ENCODE measurements at places on chromosomes 16 and 17.

DNA sequence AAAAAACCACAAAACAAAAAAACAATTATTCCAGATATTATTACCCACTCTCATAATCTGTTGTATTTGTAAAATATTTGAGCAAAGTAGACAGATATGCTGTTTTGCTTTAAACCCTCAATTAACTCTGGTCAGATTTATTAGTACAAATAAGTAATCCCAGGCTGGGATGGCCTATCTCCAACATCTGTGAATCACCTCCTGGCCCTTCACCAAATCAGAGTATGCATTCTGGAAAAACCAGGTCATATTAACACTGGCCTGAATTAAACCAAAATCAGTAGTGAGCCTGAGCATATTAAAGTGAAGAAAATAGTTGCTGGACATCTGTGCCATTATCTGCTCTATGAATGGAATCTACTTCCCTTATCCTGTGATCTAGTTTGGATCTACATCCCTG is 41.0 kb downstream of the STAT3 start:
- peak; percentile 88 for DNase-seq

DNA sequence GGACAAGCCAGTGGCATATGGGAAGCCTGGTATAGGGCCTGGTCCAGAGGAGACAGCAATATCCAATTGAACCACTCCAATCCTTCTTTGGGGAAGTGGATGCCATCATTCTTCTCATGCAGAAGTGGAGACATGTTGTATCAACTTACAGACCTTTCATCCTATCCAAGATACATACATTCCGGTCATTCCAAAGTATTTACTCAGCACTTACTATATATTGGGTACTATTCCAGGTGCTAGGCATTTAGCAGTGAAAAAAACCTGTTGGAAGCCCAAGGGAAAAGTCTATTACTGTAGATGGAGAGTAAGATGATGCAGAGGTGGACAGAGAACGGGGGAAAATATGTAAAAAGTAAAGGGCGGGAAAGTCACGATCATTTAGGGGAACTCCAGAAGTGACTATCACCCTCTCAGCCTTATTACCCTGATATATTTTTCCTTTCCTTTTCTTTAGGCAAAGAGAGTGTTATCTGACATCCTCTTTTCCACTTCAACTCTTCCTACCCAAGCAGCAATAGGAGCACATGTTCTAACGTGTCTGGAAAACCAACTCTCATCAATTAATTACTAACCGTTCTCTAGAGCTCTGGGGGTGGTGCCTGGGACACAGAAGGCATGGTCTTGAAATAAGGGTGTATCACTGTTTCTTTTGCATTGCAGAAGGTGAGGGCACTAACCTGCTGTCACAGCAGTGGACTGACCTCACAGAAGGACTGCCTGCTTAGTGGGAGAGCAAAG is 210.1 kb upstream of the MAF start:
- no peak for DNase-seq

DNA sequence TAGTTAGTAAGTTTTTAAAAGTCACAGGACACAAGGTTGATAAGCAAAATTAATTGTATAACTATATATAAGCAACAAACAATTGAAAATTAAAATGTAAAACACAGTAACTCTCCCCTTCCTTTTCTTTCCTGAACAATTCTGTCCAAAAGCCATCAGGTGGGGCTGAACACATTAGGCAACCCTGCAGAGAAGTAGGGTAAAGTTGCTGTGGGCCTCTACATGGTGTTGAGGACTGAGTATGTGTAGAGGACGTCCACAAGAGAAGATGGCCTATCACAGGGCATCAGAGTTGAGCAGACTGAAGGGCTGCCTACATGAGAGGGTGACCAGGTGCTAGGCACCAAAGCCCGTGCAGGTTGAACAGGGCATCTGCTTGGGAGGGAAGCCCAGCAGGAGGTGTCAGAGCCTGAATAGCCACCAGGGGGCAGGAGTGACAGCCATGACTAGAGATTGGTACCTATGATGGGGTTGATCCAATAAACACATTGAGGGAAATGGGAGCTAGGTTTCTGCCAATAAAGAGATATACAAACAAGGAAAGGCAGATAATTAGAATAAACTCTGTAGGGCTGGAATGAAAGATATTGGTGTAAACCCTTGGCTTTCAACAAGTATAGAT is 415.1 kb downstream of the NPIPA8 start:
- no peak for DNase-seq

DNA sequence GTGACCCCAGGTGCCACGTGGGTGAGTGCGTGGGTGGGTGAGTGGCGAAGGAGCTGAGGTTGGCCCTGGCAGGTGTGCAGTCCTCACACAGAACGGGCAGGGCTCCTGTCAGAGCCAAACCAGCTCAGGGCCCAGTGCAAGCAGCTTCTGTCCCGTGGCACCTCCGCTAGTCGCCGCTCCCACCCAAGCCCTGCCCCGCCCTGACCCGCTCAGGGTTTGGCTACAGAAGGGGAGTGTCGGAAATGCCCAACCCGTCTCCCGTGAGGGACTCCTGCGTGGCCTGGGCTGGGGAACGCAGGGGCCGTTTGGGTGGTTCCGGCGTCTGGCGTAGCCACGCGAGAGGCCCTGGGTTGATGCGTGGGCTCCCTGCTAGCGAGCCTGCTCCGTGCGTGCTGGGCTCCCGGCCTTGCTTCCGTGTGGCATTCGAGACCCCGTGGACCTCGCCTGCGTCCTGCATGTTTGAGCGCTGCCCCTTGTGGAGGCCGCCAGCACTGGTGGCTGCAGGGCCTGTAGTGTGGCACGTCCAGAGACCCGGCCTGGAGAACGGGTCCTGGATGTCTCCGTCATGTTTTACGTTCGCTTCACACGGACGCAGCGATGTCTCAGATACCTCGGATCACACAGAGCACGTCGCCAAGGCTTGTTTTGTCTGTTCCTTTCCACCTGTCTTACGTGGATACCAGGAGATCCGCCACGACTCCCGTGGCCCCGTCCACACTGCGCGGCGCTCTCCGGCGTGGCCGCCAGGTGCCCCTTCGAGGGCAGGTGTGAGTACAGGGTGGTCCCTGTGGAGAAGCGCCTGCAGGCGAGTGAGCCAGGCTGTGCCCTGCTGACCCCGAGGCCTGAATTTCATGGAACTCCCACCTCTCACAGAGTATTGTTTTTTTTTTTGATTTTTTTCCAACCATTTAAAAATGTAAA is 10.2 kb downstream of the CAPN15 start:
- no peak for DNase-seq

DNA sequence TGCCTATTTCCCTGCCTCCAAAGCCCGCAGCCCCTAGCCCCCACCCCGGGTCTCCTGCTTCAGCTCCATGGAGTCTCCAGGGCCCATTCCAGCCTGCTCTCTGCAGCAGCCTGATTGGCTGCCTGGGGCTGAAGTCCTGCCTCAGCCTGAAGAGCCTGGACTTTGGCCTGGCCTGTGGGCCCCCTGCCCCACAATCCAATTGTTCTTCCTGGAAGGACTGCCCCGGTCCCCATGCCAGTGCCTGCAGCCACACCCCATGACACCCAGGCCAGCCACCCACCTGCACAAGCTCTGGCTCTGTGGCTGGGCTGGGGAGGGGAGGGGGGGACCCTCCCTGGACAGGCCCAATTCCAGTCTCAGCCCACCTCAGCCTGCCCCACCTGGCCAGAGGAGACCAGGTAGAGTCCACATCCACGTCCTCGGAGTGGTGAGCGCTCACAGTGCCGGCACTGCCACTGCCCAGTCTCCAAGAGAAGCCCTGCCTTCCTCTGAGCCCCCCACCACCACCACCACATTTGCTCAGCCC is 12.3 kb downstream of the ENPP7 start:
- no peak for DNase-seq

DNA sequence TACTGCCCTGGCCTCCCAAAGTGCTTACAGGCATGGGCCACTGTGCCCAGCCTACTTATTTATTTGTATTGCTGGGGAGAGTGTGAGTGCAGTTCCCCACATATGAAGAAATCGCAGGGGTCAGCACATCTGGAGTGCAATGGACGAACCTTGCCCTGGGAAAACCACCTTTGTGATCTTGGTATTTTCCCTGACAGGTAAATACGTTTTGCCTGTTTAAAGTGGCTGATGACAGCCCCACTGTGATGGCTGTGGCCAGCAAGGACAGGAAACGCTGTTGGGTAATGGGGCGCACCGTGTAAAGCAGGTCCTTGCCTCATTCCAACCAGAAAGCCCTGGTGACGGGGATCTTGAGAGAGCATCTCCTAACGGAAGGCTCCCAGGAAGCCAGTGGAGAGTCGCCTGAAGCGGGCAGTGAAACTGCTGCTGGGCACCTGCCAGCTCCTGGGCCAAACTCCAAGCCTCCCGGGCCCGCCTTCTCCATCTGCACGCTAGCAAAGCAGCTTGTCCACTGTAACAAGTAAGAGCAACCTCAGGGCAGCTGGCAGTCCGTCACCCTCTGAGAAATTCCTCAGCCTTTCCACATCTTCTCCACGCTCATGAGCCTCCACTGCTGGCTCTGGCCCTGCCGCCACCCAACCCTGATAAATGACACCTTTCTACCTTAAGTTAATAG is 17.5 kb downstream of the EMC8 start:
- peak; percentile 31 for DNase-seq

GRCh38 chr17:3879186-3879585 is 13.7 kb downstream of the CAMKK1 start:
- peak; percentile 56 for DNase-seq

All from iris pigment epithelial cell (primary cell).